ENCODE measurements at places on chromosomes 3 and 15.

- no peak for DNase-seq
These were observed 112.5 kb downstream of the TOP2B start for GRCh38 chr3:25552251-25552650.

GRCh38 chr3:169954142-169954756, 12.4 kb upstream of the SEC62 start:
- DNase-seq, result no peak

DNA sequence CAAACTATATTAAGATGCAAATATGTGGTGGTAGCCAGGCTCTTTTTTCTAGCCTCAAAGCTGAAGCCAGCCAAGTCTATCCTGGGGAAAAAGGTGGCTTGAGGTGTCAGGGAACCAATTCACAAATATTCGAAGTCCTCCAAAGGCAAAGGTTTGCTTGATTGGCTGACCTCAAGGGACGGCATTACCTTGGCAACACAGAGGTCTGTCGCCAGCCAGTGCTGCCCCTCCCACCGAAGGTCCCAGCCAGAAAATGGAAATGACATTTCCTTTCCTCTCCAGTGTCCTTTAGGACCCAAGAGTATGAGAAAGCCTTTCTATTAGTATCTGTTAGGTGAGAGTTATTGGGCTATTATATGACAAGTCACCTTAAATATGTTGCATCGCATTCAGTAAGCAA, 96.0 kb upstream of the LIMD1 start:
- peak; percentile 73 for DNase-seq

- no peak for DNase-seq
These were observed 114.0 kb downstream of the PDZRN3 start for GRCh38 chr3:73510784-73511183.

DNA sequence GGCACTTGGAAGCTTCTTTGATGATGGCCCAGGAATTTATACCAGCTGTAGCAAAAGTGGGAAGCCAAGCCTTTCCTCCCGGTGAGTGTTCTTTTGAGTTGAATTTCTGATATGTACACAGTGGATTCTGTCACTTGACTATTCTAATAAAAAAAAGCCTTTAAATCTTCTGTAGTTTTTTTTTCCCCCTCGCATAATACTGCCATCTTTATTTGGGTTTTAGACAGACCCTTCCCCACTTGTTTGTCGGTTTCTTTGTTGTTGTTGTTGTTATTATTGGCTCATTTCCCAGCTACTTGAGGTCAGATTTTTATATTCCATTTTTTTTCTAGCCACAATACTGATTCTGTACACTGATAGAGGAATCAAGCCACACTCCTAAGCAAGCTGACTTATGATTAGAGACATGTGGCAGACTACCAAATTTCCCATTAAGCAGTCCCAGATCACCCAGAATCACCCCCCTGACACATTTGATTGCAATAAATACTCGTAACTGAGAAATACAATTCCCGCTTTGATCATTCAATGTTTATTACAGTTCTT, 122.4 kb upstream of the IL12A start:
- DNase-seq, result no peak

DNA sequence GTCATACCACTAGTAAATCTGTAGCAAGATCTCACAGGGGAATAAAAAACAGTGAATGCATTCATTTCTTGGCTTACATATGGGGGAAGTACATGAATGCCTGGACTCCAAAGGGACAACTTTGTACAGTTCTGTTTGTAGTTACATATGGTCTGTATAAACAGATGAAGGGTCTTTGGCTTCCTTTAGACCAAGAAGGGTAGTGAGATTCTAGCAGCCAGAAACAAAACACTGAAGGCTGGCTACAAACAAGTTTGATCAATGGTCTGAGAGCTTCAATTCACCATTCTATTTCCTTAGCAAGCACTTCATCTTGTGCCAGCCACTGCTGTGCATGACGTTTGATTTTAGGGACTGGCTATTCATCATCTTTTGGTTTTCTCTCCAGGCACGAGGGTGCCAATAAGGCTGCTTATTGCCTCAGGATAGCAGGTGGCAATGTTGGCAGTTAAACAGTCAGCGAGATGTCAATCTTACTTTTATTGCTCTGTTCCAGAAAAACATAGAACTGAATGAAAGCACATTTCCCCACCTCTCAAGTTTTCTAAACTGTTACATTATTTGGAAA, 313.7 kb upstream of the COL8A1 start:
- DNase-seq, result no peak

All from left lobe of liver (tissue), 2 donors.